ENCODE measurements at places on chromosomes 13 and 19.

GRCh38 chr13:92575777-92576176 lies 650.8 kb upstream of the GPC6 start:
- DNase-seq, result no peak

GRCh38 chr19:4357095-4357797 lies 13.9 kb downstream of the MPND start:
- DNase-seq, result no peak

DNA sequence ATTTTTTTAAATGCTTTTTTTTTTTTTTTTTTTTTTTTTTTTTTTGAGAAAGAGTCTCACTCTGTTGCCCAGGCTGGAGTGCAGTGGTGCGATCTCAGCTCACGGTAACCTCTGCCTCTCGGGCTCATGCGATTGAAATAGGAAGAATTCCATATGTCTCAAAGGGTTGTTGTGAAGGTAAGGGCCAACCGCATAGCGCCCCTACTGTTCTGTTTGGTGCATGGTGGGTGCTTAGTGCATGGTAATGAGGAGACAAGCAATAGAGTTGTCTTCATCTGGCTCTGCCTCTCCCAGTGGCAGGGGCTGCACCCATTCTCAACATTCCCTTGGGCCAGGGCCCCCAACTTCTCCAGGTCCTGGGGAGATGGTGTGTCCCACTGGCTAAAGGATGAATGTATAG lies 68.7 kb downstream of the RASL11A start:
- no peak for DNase-seq

DNA sequence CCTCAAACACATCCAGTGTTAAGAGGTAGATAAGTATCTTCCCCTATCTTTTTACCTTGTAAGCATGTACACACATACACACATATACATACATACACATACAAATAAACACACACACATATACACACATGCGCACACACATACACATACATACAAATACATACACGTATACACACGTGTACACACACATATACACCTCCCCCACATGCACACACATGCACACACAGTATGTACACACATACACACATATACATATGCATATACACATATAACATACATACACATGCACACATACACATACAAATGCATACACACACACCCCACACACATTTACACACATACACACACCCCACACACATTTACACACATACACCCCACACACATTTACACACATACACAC lies 24.1 kb downstream of the ADGRE1 start:
- DNase-seq, result no peak

GRCh38 chr19:47623921-47624391 lies 15.0 kb downstream of the BICRA start:
- DNase-seq, result no peak

DNA sequence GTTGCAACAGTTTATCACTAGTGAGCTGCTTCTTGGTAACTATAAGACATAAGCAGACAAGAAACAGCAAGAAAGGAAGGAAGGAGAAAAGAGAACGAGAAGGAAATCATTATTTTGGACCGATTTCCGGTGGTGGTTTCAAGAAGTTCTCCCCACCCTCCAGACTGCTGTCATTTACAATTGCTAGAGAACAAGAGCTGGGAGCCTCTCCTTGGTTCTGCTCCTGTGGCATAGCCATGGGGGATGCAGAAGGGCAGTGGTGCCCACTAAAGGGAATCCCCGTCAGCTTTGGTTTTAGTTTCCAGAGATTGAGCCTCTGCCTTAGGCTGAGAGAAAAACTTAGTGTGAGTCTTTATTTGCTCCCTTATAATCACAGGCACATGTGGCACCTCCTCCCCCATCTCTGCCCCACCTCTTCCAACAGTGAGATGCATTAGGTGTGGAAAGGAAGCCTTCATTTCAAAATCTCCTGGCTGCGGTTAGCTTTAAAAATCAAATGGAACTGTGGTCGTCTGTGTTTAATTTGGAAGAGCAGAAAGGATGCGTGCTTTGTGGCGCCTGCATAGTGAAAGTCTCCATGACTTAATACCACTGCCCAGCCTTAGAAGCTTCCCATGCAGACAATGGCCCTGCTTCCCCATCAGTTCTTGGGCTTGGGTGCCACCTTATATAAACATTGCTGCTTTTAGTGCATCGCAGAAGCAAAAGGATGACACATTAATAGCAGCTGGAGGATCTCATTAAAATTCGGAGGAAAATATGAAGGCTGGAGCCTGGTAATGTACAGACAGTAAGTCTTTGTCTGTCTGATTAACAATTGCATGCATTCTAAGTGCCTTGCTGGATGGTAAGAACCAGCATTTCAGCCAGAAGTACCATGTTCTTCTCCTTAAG lies 25.0 kb downstream of the LRCH1 start:
- DNase-seq, result no peak

- no peak for DNase-seq
These were observed 24.5 kb downstream of the TEX101 start for GRCh38 chr19:43439032-43439708.

GRCh38 chr13:72507416-72508199 lies 219.8 kb downstream of the MZT1 start:
- no peak for DNase-seq

DNA sequence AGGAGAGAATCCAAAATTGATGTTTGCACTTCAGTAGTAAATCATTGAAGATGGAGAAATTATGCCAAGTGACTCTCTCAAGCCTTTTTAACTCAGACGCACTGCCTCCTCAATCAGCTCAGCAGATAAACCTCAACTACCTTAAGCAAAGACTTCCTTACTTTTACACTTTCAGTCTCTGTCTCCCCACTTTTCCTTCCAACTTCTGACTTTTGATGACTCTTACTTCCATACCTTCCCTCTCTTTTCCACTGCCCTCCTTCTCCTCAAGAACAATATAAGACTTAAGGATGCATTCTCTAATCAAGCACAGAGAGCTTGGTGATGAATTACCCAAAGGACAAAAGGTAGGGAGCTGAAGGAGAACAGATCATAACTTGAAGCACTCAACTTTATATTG lies 4.8 kb upstream of the DACH1 start:
- no peak for DNase-seq

DNA sequence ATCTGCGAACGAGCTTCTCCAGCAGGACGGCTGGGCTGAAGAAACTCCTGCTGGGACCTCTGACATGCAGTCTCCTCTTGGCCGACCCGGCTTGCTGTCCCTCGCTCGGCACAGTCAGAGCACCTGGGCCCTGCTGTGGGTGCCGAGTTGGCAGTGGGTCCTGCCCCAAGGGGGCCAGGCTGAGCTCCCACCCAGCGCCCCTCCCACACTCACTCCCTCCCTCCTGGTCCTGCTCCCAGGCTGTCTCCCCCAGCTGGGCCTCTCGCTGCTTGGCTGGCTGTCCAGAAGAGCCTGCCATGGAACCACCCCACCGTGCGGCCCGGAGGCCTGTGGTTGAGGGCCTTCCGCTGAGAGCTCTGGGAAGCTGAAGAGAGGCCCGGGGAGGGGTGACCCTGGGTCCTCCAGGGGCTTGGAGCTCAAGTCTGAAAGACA lies 6.0 kb downstream of the AKT2 start:
- DNase-seq, result no peak

DNA sequence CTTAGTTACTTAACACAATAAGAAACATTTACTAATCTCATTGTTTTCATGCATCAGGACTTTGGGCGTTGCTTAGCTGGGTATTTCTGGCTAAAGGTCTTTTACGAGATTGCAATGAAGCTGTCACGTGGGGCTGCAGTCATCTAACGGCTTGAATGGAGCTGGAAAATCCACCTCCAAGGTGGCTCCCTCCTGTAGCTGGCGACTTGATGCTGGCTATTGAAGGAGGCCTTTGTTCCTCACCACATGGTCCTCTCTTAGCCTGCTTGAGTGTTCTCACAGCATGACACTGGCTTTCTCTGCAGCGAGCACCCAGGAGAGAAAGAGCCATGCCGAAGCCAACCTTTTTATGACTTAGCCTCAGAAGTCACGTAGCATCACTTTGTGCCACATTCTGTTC lies 92.0 kb downstream of the NHLRC3 start:
- no peak for DNase-seq

DNA sequence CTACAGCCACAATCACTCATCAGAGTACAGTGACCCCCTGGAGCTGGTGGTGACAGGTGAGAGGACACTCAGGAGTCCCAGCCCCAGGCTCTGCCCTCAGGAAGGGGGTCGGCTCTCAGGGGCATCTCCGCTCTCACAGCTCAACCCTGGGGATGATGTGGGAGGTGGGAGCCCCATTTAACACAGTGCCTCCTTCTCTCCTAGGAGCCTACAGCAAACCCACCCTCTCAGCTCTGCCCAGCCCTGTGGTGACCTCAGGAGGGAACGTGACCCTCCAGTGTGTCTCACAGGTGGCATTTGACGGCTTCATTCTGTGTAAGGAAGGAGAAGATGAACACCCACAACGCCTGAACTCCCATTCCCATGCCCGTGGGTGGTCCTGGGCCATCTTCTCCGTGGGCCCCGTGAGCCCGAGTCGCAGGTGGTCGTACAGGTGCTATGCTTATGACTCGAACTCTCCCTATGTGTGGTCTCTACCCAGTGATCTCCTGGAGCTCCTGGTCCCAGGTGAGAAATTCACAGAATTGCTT lies 1.0 kb downstream of the LILRA2 start:
- DNase-seq, result no peak

DNA sequence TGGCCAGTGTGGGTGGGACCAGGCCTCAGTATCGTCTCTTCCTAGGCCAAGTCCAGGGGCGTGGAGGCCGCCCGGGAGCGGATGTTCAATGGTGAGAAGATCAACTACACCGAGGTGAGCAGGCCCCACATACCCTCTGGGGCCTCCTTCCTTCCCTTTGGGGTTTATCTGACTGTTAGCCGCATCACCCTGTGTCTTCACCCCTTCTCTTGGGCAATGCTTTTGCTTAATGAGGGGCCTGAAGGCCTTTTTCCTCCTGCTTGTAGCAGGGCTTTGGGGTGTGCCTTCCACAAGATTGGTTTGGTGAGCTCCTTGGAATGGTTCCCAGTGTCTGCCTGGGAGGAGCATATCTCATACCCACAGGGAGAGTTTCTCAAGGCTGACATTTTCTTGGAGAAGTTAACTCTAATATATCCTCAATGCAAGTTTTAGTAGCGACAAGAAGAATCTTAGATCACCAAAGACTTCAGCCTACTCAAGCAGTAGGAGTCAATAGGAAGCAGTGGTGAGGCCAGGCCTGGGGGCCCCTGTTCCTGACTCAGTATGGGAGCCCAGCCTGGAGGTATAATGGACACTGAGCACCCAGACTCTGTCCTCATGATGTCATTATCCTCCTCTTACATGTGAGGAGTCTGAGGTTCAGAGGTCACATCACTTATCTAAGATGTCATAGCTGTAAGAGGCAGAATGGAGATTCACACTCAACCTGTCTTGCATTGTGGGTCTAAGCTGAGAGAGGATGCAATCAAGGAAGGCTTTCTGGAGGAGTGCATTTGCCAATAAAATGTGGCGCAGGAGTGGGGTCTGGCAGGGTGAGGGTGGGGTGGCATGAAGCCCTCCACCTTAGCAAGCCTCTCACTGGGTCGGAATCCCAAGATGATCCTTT lies 2.0 kb downstream of the GPI start:
- no peak for DNase-seq

All from stimulated activated CD4-positive, alpha-beta T cell treated with anti-CD3 and anti-CD28 coated beads, Interleukin-15, amount 100 ng/mL, for 1 hour (primary cell).